Stimulated activated CD4-positive, alpha-beta T cell treated with anti-CD3 and anti-CD28 coated beads, Interleukin-15, amount 100 ng/mL, for 1 hour (primary cell): ENCODE measurements at places on chromosomes 2 and 18.

GRCh38 chr18:54608028-54608642, 17.1 kb downstream of the DYNAP start:
- no peak for DNase-seq

- no peak for DNase-seq
Observed at GRCh38 chr2:107530046-107530445, 296.6 kb upstream of the RGPD4 start.

- DNase-seq, result peak; percentile 15
Observed at GRCh38 chr2:160324161-160324800, 124.2 kb upstream of the ITGB6 start.

- no peak for DNase-seq
Observed at GRCh38 chr2:223954401-223954800, 2.9 kb upstream of the MRPL44 start.

- DNase-seq, result no peak
Observed at GRCh38 chr2:126778561-126779501, 119.9 kb upstream of the TEX51 start.

DNA sequence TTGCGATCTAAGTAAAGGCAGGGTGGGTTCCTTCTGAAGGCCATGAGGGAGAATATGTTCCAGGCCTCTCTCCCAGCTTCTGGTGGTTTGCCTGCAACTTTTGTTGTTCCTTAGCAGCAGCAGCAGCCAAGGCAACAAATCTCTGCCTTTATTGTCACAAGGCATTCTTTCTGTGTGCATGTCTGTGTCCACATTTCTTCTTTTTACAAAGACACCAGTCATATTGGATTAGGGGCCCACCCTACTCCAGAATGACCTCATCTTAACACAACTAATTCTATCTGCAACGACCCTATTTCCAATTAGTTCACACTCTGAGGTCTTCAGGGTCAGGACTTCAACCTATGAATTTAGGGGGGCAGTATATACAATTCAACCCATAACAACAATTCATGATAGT, 587.5 kb downstream of the XIRP2 start:
- no peak for DNase-seq

- DNase-seq, result no peak
Observed at GRCh38 chr2:45373534-45373933, 237.5 kb downstream of the SRBD1 start.

- no peak for DNase-seq
Observed at GRCh38 chr2:72134408-72134996, 13.2 kb downstream of the CYP26B1 start.

- DNase-seq, result no peak
Observed at GRCh38 chr2:147989809-147990403, 30.6 kb downstream of the ORC4 start.

DNA sequence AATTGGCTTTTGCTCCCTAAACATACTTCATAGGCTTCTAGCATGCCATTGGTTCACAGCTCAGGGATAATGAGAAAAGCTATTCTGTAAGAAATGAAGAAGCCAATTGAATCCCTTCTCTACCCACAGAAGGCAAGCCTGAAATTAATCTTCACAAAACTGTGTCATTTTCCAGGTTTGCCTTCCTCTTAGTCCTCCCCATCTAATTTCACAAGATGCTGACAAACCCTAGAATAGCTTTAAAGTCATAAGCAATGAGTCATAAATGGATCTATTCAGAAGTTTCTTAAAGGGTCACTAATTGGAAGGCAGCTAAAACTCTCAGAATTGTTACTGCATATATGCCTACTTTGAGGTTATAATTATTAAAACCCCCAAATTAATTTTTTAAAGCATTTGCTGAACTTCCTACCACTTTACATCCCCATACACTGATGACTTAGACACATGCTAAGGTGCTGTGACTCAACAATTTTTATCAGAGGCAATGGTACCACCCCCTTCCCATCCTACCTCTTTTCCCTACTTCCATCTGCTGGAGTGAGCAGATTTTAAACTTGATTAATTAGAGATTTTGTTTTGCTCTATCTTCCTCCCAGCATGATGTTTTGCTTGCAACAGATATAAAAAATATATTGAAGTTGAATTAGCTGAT, 51.3 kb upstream of the NABP1 start:
- no peak for DNase-seq

GRCh38 chr2:9010866-9011265, 7.4 kb upstream of the MBOAT2 start:
- no peak for DNase-seq

DNA sequence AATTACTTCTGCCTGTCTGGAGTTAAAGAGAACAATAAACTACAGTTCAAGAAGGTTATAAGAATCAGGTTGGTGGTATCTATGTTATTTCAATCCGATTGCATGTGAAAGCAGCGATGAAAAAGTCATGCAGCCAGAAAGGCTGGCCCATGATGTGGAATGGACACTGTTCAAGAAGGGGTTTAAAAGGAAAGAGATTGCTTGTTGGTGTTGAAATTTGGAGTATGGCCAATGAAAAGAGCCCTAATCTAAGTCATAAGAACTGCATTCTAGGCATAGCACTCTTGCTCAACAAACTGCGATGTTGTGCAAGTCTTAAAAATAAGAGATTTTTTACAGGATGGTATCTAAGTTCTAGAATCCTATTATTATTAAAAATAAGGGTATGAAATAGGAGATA, 61.3 kb downstream of the EFEMP1 start:
- DNase-seq, result no peak

GRCh38 chr2:105379741-105380186, 19.1 kb downstream of the FHL2 start:
- DNase-seq, result no peak

DNA sequence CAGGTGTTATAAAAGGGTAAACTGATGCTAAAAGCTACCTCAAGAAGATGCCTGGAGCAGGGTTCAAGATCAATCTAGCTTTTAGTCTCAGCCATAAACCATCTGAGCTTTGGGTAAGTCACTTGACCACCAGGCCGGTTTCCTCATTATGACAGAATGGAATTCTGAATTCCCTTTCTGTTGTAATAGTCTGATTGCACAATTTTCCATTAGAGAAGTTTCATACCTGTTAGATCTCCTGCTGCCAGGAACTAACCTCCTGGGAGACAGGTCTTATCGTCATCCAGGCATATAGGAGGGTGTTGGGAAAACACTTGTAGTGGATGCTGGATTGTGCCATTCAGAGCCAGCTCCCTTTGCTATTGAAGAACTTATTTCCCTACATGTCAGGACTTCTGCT, 272.5 kb downstream of the TDRD15 start:
- DNase-seq, result no peak

GRCh38 chr2:40859617-40860016, 407.7 kb upstream of the SLC8A1 start:
- DNase-seq, result no peak

GRCh38 chr2:231866450-231866849, 59.7 kb downstream of the NPPC start:
- DNase-seq, result no peak

GRCh38 chr2:241870081-241870541, 582 bp downstream of the RTP5 start:
- no peak for DNase-seq
